Epithelial cell of prostate (primary cell): ENCODE measurements at places on chromosomes 16 and 17.
A peak's percentile ranks its signal among the peaks of the same experiment; 100 is the strongest.

GRCh38 chr17:74750039-74750326 lies 1.6 kb downstream of the NHERF1 start:
- DNase-seq, result no peak

GRCh38 chr17:10067446-10068143 lies 130.8 kb downstream of the GAS7 start:
- no peak for DNase-seq

DNA sequence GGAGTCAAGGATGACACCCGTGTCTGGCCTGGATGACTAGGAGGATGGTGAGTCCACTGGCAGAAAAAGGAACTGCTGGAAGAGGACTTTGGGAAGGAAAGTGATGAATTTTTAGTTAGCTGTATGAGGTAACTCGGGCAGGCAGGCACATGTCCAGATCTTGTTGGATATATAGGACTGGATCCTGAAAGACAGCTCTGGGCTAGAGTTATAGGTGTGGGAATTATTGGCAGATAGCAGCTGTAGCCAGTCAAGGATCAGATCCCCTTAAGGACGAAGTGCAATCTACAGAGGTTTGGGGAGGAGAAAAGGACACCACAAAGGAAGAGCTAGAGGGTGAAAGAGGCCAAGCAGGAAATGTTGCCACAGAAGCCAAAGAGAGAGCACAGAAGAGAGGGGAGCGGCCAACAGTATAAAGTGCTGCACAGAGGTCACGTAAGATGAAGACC lies 10.1 kb downstream of the CYB5D1 start:
- DNase-seq, result no peak

DNA sequence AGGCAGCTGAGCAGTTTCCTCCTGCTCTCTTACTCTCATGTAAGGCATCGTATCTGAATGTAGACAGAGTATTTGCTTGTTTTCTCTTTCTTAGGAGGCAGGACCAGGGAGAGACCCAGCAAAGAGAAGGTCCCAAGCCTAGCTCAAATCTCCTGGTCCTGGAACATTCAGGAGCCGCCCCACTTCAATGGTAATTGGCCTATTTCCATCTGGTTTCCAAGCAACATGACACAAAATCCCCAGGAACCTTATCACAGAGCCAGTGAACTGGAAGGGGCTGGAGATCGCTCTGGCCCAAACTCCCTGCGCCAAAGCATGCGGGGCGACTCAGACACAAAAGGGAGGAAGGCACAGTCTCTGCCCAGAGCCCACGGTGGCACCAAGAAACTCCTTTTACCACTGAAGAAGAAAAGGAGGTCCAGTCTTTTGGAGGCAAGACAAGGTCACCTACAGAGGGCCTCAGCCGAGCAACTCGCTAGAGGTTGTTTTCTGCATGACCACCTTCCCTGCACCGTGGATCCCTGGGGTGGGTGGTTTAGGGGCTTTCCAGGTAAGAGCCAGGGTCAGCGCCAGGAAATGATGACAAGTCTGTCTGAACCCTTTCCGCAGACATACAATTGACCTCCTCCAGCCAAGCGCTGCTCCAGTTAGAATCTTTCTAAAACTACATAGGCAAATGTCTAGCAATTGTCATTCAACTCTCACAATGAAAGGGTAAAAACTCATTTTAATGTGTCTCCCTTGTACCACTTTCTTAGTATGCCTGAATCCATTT lies 394.7 kb downstream of the SOX9 start:
- DNase-seq, result no peak

DNA sequence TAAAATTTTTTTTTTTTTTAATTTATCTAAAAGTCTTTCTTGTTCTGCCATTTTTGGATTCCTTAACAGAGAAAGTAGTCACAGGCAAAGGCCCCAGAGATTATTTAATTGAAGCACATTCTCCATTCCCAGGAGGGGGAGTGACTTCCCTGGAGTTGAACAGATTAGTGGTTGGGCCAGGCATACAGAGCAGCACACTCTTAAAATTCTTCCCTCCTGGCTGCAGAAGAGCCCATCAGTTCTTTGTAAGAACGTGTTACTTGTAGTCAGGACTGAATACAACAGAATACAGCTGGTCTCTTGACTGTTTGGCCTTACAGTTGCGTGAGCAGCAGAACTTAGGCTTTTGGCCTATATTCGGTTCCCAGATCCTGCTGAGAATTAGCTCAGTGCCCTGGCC lies 1.8 kb downstream of the ALKBH5 start:
- no peak for DNase-seq

DNA sequence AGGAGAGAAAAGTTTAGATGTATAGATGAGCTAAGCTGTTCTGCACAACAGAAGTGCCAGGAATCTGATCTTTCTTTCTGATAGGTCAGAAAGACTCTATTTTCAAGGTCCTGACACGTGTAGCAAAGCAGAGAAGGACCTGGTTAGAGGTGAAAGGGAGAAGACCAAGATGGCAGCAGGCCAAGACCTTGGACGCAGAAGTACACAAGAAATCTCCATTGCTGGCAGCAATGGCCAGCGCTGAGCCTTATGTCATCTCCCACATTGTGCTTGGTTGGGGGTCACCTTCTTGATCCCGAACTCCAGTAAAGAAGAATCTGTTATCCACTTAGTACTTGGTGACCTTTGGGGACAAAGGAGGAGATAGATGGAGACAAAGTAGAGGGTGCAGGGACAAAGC lies 41.8 kb upstream of the AKAP1 start:
- DNase-seq, result no peak

DNA sequence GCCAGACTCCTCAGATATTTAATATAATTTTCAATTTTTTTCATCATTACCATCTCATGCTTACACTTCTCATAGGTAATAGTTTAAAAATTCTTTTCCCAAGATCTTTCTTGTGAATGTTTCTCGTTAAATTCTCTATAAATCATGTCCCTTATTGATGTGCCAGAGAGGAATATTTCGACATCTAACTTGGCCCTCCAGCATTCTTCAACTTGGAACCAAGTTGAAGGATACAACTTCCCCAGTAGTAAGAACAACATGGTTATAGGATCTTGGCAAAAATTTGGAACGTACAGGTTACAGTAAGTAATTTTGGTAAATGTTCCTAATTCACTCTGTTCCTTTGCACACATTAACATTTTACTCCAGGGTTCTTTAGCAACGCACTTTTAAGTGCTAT lies 731.8 kb downstream of the CDH11 start:
- no peak for DNase-seq

DNA sequence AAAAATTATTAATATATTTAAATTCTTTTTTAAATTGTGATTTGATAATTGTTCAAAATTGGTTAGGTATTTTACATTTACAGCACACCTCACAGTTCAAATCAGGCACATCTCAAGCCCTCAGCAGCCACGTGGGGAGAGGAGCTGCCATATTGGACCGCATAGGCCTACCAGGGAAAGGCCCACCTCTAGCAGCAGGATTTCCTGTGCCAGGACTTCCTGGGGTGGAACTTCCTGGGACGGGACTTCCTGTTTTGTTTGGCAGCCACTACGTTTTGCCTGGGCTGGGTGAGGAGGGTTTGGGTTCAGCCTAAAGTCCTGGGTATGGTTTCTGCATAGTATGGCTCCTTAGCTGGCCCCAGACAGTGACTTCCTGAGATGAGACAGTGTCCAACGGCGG lies 298.5 kb upstream of the FOXF1 start:
- DNase-seq, result no peak

DNA sequence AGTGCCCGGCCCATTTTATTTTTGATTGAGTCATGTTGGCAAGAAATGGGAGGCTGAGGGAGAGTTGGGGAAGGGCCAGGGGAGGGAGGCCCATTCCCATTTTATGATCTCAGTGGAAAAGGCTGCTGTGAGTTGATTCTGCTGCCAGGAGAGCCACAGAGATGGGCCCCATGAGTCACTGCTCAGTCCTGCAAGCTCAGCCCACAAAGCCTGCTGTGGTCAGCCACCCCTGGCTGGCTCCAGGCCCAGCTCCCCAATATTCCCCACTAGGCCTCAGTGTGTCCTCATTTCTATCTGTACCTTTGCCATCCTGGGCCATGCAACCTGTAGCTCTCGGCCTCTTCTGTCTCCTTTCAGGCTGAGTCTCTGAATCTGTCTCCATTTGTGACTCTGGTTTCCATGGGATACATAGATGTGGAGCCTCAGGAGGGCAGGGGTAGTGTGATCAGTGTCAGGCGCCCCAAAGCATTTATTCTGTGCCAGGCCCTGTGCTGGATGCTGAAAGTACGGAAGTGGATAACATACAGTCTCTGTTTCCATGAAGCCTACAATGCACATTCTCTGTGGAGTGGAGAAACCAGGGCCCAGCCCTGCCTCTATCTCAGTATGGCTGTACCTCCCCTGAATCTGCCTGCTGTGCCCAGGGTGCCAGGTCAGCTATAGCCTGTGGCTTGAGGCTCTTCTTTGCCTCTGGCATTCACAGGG lies 1.9 kb upstream of the PLEKHG4 start:
- peak; percentile 88 for DNase-seq

DNA sequence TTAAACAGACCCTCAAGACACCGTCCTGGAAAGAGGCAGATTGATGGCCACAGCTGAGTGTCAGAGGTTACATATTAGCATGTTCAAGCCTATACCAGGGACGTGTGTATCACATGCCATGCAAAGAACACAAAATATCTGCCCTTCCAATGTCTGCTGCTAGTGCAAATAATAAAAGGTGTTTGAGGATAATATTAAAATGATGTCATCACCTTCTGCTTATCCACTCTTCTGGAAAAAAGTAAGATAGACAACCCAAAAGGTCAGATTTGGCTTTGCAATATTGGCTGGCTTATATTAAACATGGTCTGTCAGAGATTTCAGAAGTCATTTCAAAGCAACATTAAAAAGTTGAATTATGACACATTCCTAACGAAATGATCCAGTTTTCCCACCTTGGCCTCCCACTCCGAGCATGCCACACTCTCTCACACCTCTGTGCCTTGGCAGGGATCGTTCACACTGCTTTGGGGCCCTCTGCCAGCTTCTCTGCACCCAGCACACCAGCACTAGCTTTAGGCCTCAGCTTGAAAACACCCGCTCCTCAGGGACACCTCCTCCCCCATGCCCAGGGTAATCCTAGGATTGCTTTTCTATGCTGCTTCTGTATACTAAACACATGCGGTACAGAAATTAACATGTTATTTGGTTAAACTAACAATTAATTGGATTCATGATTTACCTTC lies 248.2 kb downstream of the NTN1 start:
- DNase-seq, result no peak
